ENCODE measurements at places on chromosomes 5 and 9.
A peak's percentile ranks its signal among the peaks of the same experiment; 100 is the strongest.

GRCh38 chr9:114769624-114770023 is 36.2 kb downstream of the TNFSF15 start:
- no peak for DNase-seq

GRCh38 chr5:139091439-139092156 is 106.6 kb downstream of the SIL1 start:
- no peak for DNase-seq

- peak; percentile 35 for DNase-seq
These were observed 87.5 kb downstream of the TTLL11 start for GRCh38 chr9:122005597-122005996.

GRCh38 chr9:13165236-13165945 is 114.1 kb downstream of the MPDZ start:
- peak; percentile 51 for DNase-seq

DNA sequence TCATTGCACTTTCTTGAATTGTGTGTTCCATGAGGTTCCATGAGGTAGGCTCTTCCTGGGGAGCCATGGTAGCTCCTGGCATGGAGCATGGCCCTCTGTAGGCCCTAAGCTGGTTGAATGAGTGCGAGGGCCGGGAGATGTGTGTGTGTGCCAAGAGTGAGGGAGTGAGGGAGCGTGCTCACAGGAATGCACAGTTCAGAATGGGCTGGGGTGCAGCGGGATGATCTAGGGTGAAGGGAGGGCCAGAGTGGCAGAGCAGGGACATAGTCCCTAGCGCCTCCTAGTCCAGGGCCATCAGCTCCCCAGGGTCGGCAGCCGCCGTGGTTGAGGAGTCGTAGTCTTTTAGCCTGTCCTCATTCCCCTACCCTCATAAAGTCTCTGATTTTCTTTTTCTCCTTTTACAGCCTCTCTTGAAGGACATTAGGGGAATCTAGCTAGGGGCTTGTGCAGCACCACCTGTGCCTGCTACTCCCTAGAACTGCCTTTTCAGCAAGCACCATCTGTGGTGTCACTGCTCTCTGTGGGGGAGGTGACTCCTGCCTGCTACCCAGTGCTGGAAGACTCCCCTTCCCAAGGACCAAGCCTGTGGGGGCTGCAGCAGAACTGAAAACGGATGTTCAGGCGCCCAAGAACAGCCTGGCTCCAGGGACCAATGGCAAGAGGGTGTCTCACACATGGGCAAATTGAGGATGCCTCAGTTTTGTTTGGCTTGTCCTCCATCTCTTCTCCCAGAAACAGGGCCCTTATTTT is 65.3 kb upstream of the PPARGC1B start:
- no peak for DNase-seq

DNA sequence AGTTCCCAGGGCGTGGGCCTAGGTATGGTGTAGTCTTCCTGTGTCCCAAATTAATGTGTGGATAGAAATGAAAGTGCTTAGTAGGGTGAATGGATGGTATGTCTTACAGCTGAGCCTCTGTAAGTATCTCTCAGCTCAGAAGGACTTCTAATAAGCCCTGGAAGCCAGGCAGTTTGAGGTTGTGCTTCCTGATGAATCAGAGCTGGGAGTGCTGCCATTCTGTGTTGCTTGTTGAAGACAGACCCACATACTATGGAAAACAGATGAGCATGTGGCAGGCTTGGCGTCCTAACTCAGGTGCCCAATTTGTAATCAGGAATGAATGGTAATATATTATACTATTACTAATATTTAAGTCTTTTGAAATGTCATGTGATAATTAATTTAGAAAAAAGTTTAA is 69.8 kb downstream of the CMYA5 start:
- DNase-seq: no peak

DNA sequence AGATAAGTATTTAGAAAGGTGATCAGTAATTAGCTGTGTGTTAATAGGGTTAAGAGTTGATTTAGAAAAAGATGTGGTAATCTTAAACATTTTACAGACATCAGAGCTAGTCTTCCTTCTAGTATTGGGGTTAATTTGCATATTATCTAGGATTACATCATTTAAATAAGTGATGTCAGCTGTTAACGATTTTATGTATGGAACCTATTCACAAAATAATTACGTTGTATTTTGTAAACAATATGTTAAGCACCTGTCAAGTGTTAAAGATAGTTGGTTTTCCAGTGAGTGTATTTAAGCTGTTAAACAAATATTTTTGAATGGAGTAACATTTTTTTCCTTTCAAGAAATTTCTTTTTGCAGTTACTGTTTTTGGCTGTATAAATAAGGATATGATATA is 2.2 kb downstream of the DCP2 start:
- DNase-seq: no peak

DNA sequence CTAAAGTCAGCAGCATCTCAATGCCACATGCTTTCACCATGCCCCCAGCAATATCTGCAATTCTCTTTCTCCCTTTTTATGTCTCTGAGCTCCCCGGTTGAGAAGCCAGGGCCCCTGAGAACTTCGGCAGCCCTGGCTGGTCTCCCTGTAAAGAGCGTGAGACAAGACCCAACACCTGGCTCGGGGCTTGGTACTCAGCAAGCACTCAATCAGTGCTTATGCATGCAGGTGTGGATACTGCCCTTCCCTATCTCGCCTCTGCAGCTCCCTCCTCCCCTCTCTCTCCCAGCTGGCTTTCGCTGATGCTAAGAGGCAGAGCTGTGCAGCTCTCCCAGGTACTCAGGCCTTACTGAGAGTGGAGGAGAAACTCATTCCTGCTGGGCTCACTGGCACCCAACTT is 41.7 kb upstream of the AKNA start:
- DNase-seq: no peak

- no peak for DNase-seq
These were observed 31.9 kb downstream of the IRF1 start for GRCh38 chr5:132458651-132459030.

GRCh38 chr5:61790678-61791077 is 458.6 kb downstream of the ZSWIM6 start:
- no peak for DNase-seq

DNA sequence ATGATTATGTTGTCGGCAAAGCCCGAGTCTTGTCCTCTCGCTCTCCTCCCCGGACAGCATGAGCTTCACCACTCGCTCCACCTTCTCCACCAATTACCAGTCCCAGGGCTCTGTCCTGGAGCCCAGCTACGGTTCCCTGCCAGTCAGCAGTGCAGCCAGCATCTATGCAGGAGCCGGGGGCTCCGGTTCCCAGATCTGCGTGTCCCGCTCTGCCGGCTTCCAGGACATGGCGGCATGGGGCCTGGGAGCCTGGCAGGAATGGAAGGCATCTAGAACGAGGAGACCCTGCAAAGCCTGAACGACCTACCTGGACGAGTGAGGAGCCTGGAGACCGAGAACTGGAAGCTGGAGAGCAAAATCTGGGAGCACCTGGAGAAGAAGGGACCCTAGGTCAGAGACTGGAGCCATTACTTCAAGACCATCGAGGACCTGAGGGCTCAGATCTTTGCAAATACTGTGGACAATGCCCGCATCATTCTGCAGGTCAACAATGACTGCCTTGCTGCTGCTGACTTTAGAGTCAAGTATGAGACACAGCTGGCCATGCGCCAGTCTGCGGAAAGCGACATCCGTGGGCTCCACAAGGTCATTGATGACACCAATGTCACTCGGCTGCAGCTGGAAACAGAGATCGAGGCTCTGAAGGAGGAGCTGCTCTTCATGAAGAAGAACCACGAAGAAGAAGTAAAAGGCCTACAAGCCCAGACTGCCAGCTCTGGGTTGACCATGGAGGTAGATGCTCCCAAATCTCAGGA is 101.3 kb upstream of the MAN2A1 start:
- no peak for DNase-seq
